ENCODE measurements at places on chromosomes 4 and X.

DNA sequence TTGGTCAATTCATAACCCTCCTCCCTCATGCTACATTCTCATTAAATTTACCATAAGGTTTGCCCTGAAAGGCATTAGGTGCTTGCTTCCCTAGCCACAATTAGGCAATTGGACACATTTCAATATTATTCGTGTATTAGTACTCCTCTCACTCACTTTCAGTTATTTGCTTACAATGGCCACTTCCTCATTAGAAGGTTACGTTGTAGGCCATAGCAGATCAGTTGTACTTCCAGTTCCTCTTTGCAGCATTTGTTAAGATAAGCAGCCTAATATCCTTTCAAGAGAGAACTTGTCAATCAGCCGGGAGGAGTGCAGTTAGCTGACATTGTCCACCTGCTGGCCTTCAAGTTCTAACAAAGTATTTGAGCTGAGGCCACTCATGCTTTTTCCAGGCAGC is 1017.2 kb downstream of the PCDH7 start:
- no peak for DNase-seq

GRCh38 chrX:130895299-130895698 is 7.7 kb downstream of the ENOX2 start:
- DNase-seq: no peak

- DNase-seq: no peak
These were observed 18.5 kb upstream of the PIM2 start for GRCh38 chrX:48937054-48937907.

GRCh38 chrX:110012818-110013485 is 10.0 kb downstream of the TMEM164 start:
- no peak for DNase-seq

DNA sequence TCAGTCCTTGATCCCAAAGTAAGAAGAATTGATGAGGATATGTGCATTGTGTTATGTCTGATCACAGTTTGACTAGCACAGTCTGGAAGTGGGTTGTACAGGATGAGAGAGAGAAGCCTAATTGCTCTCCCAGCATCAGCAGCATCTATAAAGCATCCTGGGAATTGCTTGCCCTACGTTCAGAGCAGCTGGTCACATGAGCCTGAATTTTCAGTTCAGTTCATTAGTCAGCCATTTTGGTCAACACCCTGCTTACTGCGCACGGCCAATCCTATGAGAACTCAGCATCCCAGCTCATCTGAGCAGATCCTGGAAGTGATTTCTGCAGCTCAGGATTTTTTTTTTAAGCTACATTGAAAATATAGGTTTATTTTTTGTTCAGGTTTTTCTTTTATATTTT is at the start of gene RUFY3:
TSS of gene RUFY3 (plus strand) at position 218 of the 400 bp plus-strand sequence. CDS start 610 bp downstream, outside the sequence.
- DNase-seq: no peak

DNA sequence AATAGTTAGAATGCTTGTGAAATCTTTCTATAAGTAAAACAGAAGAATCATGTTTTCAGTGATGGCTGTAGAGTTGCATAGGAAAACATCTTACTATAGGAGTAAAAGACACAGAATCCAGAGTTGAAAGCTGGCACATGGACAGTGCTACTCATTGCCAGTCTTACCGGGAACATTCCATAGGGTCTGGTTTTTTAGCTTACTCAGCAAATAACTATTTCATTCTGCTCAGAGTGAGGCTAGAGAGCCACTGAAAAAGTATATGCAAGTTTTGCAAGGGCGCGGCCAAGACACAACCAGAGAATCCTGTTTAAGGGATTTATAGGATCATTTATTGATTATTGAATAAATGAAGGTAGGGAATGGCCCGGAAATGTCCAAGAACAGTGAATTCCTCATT is 60.3 kb downstream of the MTHFD2L start:
- peak; percentile 35 for DNase-seq

- DNase-seq: peak; percentile 17
These were observed 165.3 kb upstream of the GPC4 start for GRCh38 chrX:133580625-133581024.

DNA sequence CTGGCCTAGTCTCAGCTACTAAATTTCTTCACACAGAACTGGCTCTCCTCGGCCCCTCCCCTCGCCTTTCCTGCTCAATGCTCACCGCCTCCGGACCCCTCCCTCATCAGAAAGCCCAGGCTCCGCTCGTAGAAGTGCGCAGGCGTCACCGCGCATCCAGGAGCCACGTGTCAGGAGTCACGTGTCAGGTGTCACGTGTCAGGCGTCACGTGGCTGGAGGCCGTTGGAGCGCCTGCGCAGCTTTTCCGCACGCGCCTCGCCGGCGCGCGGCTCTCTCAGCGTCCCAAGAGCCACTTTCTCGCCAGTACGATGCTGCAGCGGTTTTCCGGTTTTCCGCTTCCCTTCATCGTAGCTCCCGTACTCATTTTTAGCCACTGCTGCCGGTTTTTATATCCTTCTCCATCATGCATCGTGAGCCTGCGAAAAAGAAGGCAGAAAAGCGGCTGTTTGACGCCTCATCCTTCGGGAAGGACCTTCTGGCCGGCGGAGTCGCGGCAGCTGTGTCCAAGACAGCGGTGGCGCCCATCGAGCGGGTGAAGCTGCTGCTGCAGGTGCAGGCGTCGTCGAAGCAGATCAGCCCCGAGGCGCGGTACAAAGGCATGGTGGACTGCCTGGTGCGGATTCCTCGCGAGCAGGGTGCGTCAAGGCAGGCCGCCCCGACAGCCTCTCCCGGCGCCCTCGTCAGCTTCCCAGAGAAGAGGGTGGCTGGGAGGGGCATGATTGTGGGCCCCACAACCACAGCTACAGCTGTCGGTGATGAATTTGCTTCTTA is at the start of gene SLC25A31:
TSS of gene SLC25A31 (plus strand) at position 259 of the 772 bp plus-strand sequence. CDS start at position 405, 146 bp downstream.
- DNase-seq: no peak

DNA sequence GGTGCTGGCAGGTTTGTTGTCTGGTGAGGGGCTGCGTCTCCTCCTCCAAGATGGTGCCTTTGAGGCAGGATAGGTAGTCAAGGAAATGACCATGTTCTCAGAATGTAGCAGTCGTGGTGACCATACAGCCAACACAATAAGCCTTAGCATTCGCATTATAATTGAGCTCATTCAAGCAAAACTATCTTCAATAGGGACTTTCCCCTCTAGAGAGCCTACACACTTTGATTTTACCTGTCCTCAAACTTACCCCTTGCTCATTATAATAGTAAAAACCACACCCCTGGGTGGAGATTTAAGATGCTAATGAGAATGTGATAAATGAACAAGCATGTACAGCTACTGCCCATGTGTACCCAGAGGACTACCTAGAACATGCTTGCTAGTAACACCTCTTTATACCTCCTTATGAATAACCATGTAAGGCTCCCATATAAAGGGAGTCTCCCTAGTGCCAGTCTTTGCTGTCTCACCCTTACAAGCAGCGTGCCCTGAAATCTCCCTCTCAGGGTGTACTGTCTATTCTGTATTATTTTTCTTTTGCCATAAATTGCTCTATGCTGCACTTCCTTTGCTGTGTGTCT is 48.2 kb downstream of the FGFBP1 start:
- no peak for DNase-seq

- no peak for DNase-seq
These were observed 54.0 kb upstream of the ZCCHC13 start for GRCh38 chrX:74249963-74250362.

DNA sequence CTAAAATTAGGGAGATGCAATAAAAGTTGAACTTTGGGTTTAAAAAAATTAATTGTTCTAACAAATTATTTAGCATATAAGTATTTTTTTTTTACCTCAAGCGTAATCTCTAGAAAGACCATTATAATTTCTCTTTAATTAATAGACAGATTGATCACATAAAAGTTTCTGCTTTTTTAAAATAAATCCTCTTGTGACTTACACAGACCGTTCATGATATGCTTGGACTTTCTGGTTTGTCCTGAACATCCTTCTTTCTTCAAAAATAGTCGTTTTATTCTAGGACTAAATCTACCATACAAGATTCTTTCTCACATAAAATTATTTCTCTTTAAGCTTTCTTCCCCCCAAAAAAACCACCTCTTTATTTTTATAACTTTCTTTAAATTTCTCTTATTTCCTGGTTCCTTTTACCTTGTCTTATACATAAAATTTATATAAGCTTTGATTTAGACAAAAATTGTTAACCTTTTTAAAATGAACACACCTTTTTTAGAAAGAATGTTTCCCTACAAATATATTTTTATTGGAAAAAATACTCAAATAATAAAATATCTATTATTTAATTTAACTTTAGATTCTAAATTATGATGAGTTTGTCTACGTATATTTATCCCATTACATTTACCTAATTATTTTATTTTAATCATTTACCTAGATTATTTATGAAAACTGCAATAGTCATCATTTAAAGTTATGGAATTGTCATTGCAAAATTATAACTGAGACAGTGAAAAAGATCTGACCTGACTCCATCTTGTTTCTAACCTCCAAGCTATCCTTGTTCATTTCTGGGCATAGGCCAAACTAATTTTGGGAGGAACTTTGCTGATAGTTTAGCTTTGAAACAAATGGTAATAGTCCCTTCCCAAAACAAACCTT is 37.6 kb downstream of the PGRMC2 start:
- peak; percentile 38 for DNase-seq

DNA sequence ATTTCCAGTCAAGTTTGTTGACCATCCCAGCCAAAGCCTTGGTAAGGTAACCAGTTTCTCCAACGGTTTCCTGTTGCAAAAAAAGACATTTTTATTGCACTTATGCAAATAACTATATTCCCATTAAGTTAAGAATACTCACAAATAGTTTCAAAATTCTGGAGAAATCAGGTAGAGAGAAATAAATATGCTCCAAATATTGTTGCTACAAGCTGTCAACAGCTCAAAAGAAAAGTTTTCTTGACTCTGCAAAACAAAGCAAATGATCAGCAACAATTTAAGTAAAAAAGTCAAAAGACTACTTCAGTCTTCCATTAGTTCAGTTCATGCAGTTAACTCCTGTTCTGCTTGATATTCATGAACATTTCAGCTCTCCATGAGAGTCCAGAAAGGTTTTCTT is 49.0 kb upstream of the UGT8 start:
- no peak for DNase-seq

GRCh38 chrX:11412715-11413623 is 119.8 kb downstream of the AMELX start:
- DNase-seq: peak; percentile 20

GRCh38 chr4:174262624-174263444 is 20.6 kb downstream of the FBXO8 start:
- DNase-seq: no peak

DNA sequence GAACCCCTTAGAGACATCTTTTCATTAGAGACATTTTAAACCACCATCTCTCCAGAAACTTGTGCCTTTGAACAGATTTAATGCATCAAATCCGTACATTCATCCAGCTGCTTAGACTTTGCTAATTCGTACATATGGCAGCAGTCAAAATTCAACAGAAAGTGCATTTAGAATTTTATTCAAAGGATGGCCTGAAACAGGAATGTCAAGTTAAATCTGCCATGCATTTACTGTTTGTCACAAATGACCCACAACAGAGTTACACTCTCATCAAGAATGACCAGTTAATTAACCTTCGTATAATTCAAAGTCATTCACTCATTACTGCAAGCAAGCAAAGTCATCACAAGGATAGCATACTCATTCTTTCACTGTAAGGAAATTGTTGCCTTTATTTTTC is 284.3 kb downstream of the SLC7A11 start:
- no peak for DNase-seq

- peak; percentile 8 for DNase-seq
These were observed 52.2 kb upstream of the BLTP1 start for GRCh38 chr4:122099896-122100295.

- DNase-seq: no peak
These were observed 25.8 kb downstream of the GAB1 start for GRCh38 chr4:143362349-143363046.

GRCh38 chr4:66855956-66856355 is 689.3 kb downstream of the CENPC start:
- peak; percentile 69 for DNase-seq

GRCh38 chr4:87305562-87305961 is 17.1 kb downstream of the HSD17B13 start:
- DNase-seq: no peak

DNA sequence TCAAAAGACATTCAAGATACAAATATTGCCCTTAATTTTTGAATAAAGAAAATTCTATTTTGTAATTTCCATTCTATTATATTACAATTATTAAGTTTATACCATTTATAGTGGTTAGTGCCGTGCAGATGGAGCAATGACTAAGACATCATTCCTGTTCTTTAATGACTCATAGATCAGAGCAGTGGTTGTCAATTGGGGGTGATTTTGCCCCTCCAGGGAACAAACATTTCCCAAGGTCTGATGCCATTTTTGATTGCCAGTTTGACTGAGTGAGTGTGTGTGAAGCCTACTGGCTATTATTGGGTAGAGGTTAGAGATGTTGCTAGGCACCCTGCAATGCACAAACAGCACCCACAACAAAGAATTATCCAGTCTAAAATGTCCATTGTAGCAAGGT is 97.9 kb upstream of the DDIT4L start:
- DNase-seq: peak; percentile 65

DNA sequence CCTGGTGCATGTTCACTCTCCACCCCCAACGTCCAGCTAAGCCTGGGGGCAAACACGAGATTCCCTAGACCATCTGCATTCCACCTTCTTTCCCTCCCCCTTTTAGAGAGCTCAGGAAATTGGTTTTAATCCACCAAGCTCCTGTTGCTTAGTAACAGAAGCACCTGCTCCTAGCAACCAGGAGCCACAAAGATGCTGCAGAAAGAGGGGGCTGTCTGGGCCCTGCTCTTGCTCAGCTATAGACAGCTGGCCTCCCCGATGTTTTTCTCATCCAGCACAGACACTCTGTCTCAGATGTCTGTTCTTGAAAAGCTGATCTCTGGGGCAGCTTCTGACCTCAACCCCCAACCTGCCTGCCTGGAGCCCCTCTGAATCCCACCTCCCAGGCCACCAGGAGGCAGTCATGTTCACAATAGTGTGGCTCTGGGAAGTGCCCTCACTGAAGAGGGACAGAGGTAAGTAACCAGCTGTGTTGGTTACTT is 71.5 kb downstream of the SLC16A2 start:
- DNase-seq: peak; percentile 3

DNA sequence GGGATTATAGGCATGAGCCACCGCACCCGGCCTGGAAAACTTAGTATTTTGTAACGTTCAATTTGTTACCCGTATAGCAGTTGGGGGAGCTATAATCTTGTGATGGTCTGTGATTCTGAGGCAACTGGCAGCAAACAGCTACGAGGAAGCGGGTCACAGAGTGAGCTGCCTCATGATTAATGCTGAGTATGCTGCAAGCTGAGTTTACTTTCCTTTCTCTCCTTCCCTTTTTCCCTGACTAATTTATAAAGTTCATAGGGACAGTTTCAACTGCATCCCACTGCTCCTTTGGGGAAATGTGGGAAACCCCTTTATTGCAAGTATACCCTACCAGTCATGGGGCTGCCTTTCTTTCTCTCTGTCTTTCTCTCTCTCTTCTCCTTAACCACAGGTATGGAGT is 17.7 kb upstream of the ELOVL6 start:
- DNase-seq: no peak
